Epithelial cell of esophagus (primary cell): ENCODE measurements at places on chromosomes 2 and 18.

- no peak for DNase-seq
These were observed 11.2 kb upstream of the LBH start for GRCh38 chr2:30219886-30220875.

DNA sequence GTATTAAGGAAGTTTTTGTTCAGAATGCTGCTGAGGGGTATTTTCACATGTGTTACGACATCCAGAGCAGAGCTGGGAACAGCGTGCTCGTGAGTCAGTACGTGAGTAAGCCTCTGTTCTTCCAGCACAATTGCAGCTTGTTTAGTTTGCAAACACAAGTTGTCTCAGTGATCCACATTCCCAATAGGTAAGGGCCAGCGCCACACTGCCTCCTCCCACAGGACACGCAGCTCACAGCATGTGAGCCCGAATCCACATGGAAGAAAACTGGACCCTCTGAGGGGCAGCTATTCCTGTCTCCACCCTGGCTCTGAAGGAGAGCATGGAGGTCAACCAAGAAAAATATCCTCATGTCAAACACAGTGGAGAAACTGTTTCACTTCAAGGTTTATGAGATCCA lies 173.9 kb upstream of the PID1 start:
- peak; percentile 98 for DNase-seq

DNA sequence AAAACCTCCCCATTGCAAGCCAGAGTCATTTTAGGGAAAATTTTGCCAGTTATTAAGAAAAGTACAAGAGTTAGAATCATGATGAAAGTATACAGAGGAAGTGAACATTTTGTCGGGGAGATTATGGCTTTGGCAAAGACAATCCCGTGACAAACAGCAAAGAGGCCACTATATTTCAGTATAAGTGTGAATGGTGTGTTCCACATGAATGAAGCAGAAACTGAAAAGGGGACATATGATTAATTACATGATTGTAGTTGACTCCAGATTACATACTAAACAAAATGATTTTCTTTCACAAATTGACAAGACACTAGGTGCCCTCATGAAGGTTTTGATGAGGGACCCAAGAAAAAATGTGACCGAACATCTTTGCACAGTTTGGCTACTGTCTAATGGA lies 42.0 kb downstream of the SP140 start:
- no peak for DNase-seq

GRCh38 chr2:241811201-241811951 lies 2.4 kb downstream of the NEU4 start:
- DNase-seq = no peak

- DNase-seq = no peak
These were observed 112.1 kb downstream of the PHLPP1 start for GRCh38 chr18:62827397-62827796.

- DNase-seq = peak; percentile 68
These were observed 15.8 kb downstream of the CCNYL1 start for GRCh38 chr2:207727261-207727660.
